ENCODE measurements at places on chromosomes 12 and 14.

DNA sequence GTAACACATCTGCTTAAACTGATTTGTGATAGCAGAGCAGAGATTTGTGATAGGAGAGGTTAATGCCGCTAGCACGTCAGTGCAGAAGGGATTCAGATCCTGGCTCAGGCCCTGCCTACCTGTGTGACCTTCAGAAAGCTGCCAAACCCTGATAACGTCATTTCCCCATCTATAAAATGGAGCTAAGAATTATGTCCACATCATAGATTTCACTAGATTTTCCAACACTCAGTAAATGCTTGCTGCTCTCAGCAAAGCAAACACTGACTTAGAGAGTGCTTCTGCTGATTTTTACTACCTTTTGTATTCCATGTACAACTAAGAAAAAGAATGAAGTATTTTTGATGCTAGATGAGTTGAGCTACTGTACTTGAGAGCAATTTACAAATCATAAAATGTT lies 261.4 kb downstream of the ITPR2 start:
- no peak for DNase-seq

GRCh38 chr14:74018174-74018585 lies 908 bp downstream of the ENTPD5 start:
- DNase-seq, result peak; percentile 15

DNA sequence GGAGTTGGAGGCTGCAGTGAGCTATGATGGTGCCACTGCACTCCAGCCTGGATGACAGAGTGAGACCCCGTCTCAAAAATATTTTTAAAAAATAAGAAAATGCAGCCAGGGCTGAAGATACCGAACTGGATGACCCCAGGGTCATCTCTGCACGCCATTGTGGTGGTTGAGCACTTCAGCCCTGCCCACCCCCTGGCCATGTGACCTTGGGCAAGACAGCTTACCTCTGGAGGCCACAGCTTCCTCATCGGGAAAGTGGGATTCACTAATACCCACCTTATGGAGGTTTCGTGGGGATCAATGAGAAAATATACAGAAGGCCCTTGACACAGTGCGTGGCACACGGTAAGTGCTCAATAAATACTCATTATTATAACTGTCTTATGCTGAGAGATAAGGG lies 25.5 kb downstream of the MVK start:
- DNase-seq, result no peak

DNA sequence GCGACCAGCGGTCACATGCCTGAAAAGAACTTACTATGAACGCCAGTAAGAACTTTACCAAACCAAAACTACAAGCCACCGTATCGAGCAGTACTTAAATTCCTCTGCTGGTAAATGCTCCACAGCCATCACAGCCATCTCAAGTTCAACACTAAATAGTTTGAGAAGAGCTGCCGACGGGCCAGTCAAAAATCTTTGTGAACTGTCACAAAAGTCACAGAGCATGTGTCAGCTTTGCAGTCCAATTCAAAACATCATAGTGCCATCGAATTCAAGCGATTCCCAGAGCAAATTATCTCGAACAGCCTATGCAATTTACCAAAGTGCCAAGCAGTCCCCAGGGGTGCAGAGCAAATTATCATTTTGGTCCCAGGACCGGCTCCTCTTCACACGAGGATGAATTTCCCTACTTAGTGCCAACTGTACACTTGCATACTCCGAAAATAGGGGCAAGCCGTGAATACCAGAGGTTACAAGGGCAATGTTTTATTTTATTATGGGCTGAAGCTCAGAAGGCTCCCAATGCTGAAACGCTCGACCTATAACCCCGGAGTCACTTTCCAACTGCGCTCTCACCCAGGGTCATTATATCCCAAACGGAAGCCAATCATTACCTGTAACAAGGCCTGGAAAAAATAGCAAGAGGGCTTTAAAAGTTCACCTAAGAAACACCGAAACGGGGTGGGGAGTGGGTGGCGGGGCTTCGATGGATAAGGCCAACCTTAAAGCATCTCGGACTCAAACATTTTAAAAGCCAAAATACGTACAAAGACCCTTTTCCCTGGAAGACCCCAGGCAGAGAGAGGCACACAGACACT lies 1.1 kb downstream of the LRP6 start:
- no peak for DNase-seq

DNA sequence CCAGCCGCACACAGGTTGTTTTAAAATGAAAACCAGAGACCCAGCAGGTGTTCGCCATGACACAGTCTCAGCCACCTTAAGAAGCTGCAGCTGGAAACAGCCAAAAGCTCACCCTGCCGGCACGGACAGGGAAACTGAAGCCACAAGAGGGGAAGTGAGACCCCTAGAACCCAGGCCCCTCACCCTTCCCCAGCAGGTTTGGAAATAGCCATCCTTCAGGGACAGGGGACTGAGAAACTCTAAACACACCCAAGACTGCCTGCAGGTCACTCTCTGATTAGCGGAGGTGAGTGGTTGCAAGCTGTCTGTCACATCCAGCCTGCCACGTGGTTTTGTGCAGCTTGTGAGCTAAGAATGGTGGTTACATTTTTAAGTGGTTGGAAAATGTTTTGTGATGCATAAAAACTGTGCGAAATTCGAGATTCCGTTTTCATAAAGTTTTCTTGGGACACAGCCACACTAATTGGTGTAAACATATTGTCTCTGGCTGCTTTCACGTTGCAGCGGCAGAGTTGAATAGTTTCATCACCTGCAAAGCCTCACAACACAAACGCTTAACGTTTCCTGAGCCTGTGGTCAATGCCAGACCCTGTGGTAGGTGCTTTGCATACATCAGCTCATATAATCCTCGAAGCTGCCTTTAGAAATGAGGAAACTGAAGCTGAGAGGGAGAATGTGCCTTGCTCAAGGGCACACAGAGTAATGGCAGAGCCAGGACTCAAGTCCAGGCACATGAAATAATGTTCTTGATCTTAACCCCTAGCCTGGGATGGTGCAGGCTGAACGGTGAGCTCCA lies 1.7 kb upstream of the SELPLG start:
- no peak for DNase-seq

DNA sequence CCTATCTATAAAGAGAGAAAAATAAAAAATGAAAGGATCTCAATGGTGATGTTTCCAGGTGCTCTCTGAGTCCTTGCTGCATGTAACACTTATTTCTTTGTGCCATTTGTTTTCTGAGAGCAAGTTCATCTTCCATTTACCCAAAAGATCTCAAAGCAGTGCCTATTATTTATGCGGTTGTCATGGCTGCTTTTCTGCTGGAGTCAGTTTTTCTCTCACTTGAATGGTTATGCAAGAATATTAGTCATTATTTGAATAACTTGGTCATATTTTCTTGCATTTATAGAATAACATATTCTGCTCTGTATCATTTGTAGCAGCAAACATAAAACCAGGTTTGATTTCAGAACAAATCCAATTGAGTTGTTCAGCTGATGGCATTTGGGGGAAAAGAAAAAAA lies 141.8 kb upstream of the G2E3 start:
- DNase-seq, result no peak

GRCh38 chr14:100790502-100791347 lies 35.2 kb upstream of the MEG3 start:
- DNase-seq, result no peak

- DNase-seq, result no peak
These were observed 132.7 kb downstream of the PAPOLA start for GRCh38 chr14:96634896-96635295.

GRCh38 chr12:112116232-112117060 lies 7.9 kb upstream of the NAA25 start:
- no peak for DNase-seq

GRCh38 chr12:58888131-58888783 lies 32.0 kb downstream of the LRIG3 start:
- DNase-seq, result no peak

DNA sequence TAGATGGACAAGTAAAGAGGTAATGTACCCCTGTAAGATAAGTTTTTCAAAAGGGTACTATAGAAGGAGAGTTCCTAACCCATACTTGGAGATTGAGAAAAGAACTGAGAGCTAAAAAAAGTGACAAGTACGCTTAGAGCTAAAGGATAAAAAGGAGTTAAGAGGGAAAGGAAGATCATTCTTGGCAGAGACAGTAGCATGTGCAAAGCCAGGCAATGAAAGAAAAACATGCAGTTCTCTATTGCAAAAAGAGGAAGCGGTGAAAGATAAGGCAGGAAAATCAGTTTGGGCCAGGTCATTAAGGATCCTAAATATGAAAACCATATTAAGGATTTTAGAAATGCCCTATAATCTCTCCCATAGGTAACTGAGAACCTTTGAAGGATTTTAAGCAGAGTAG lies 500.4 kb upstream of the GARIN6 start:
- DNase-seq, result no peak

DNA sequence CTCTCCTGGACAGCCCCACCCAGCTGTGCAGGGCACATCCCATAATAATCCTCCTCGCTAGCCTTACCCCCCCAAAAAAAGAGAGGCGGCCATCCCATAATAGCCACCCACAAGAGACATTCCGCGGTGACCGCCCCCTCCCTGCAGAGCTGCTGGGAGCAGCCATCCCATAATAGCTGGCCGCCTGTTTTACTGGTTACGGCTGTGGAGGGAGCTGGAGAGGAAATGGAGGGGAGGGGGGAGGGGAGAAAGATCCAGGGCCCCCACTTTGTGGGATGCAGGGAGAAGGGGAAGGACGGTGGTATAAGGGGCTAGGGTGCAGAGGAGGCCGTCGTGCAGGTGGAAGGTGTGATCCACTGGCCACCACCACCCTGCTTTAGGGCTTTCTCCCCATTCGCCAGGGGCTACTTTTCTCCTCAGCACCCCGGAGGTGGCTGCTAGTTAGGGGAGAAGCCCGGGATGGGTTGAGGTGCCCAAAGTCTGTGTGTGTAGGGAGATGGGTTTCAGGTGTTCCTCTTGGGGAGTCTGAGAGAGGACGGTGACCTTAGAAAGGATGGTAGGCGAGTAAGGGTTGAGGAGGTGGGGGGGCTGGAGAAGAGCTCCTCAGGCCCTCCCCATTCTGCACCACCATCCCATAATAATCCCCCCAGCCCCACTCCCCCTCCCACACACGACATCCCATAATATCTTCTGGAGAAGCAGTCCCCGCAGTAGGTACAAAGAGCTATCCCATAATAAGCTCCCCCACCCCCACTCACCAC lies 6.0 kb upstream of the CHD4 start:
- DNase-seq, result peak; percentile 54

DNA sequence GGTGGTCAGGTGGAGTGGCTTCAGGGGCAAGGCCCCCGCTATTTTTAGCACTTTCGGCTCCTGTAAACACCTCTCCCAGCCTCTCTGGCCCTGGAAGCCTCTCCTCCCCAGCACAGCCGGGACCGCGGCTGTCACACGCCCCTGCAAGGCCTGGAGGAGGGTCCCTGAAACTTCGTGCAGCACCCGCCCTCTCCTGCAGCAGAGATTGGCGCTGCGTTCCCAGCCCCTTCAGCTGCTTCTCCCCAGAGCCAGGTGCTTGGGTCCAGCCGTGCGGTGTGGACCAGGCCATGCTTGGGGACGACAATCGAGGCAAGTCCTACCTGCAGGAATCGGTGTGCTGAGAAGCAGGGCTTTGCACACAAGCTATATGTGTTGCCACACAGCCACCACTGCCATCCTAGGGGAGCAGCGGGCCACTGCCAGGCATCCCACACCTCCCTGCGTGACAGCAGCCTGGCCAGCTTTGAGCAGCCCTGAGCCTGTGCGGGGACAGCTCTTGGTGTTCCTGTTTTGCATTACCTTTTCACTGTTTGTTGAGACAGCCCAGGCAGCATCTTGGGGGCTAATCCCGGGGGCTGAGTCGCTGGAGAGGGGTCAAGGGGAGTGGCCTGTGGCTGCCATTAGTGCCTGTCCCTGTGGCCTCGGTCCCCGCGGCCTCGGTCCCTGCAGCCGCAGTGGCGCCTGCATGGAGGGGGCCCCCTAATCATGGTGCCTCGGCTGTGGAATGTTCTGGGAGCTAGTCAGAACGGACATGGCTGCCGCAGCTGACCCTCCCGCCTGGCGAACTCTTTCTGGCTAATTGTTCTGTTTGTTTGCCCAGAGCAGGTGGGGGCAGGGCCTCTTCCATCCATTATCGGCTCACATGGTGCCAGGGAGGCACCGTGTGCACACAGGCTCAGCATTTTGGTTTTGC lies 27.6 kb upstream of the TRAF3 start:
- DNase-seq, result no peak

- no peak for DNase-seq
These were observed 270.0 kb downstream of the DACT1 start for GRCh38 chr14:58907803-58908202.

DNA sequence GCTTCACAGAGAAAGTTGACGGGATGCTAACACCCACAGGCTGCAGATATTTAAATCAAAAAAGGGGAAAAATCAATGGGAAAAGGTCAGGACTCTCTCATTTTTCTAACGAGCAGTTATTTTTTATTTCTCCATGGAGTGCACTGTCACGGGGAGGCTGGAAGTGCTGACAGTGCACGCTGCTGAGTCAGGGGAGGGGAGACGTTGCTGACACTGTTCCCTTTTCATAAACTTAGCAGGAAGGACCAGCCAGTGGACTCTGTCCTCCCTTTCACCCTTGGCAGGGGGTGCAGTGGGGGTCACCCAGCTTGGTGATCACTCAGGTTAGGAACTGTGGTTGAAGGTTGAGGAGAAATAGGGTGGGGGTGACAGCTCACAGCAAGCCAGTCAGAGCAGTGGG lies 65.6 kb upstream of the FUT8 start:
- no peak for DNase-seq

DNA sequence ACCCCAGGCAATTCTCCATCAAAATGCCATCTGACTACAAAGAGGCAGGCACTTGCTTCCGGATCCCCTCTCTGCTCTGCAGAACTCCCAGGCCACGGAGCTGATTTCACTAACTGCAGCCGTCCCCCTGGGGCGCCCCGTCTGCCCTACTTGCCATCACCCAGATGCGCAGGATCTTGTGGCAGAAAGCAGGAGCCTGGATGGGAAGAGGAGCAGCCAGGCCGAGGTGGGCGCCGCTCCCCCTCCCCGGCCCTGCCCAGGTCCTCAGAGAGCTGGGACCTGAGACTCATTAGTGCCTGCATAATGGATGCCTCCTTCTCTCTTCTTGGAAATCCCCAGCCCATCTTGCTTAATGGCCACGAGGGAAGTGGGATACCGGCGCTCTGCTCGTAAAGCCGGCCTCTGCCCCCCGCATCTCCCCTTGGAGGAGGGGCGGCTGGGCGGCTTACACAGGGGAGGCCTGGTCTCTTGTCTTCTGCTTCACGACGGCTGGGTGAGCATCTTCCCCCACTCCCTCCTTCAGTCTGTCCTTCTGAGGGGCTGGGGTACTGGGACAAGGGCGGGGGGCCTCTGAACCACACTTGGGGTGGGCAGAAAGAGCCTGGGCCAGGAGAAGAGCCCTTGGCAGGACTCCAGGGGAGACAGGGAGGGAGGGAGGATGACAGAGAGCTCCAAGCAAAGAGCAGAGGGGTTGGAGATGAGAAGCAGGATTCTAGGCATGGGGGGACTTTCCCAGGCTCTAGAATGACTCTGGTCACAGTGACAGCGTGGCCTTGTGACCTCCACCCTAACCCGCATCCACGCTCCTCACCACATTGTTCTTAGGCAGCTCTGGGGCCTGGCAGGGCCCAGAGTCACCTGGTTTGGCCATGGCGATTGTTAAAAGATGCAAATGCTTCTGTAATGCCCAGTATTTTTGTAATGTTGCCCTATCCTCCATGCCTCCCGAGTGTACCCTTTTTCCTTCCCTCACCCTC lies 19.4 kb upstream of the EML1 start:
- DNase-seq, result no peak
